Mesendoderm (in vitro differentiated cells): ENCODE measurements at places on chromosomes 4 and X.

GRCh38 chrX:8027827-8028226 lies 100.6 kb upstream of the PNPLA4 start:
- no peaks in the 10 kb centered on the region for H3K27me3 ChIP-seq
- H3K4me1 ChIP-seq: no peaks in the 10 kb centered on the region
- H3K36me3 ChIP-seq: no peaks in the 10 kb centered on the region

- peaks cover 59% of the 10 kb centered on the region for H3K27me3 ChIP-seq
- H3K4me3 ChIP-seq: peak overlapping the region; percentile 22
- no peaks in the 10 kb centered on the region for H3K36me3 ChIP-seq
- no peak overlapping the region for H3K27ac ChIP-seq
These were observed 13.9 kb upstream of the PRDM8 start for GRCh38 chr4:80183250-80184052.

GRCh38 chr4:177770776-177771175 lies 328.5 kb upstream of the AGA start:
- no peak overlapping the region for H3K27ac ChIP-seq
- H3K36me3 ChIP-seq: no peaks in the 10 kb centered on the region
- DNase-seq: no peak
- H3K27me3 ChIP-seq: no peaks in the 10 kb centered on the region
- H3K4me1 ChIP-seq: no peaks in the 10 kb centered on the region
- no peak overlapping the region for H3K4me3 ChIP-seq

DNA sequence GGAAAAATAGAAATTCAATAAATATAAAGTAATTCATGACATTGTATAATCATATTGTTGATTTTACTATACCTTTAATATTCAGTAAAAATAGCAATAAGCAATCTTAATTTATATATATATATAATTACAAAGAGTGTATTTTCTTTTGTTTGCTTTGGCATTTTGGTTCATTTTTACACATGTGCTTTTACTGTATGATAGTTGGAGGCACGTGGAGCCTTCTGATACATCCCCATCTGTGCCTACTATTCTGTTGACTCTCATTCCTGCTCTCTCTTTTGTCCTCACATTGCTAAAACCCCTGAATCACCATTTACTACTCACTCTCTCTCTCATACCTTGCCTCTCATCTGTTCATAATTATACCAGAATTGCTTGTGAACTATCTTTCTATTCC lies 106.4 kb upstream of the NDST4 start:
- no peaks in the 10 kb centered on the region for H3K4me1 ChIP-seq
- H3K4me3 ChIP-seq: no peak overlapping the region
- no peaks in the 10 kb centered on the region for H3K27me3 ChIP-seq

GRCh38 chr4:154616287-154616686 lies 3.8 kb upstream of the FGG start:
- no peaks in the 10 kb centered on the region for H3K27me3 ChIP-seq
- no peaks in the 10 kb centered on the region for H3K4me1 ChIP-seq
- no peak overlapping the region for H3K4me3 ChIP-seq
- no peaks in the 10 kb centered on the region for H3K36me3 ChIP-seq

DNA sequence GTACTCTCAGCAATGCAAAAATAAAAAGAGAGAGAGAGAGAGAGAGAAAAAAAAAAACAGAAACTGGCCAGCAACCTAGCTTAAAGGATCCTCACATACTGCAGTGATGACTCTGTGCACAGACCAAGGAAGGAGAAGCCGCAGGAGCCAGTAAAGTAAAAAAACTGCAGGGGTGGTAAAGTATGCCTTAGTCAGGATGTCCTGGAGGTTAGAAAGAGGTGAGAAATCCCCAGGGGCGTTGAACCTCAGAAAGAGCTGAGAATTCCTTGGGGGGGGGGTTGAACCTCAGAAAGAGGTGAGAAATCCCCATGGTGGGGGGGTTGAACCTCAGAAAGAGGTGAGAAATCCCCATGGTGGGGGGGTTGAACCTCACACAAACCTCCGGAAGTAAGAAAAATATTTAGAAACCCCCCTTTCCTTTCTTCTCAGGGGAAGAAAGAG lies 48.0 kb downstream of the MAGEA9 start:
- DNase-seq: peak; percentile 92
- H3K4me1 ChIP-seq: no peaks in the 10 kb centered on the region
- peak overlapping the region; percentile 96 for H3K27ac ChIP-seq

- H3K4me1 ChIP-seq: no peaks in the 10 kb centered on the region
- H3K27ac ChIP-seq: no peak overlapping the region
- H3K4me3 ChIP-seq: no peak overlapping the region
- no peak for DNase-seq
- no peaks in the 10 kb centered on the region for H3K36me3 ChIP-seq
- no peaks in the 10 kb centered on the region for H3K27me3 ChIP-seq
These were observed 50.3 kb upstream of the OTUD4 start for GRCh38 chr4:145230726-145231125.

- H3K4me3 ChIP-seq: no peak overlapping the region
- H3K27ac ChIP-seq: no peak overlapping the region
- H3K27me3 ChIP-seq: no peaks in the 10 kb centered on the region
- no peaks in the 10 kb centered on the region for H3K36me3 ChIP-seq
These were observed 8.4 kb downstream of the EMCN start for GRCh38 chr4:100509386-100509785.

DNA sequence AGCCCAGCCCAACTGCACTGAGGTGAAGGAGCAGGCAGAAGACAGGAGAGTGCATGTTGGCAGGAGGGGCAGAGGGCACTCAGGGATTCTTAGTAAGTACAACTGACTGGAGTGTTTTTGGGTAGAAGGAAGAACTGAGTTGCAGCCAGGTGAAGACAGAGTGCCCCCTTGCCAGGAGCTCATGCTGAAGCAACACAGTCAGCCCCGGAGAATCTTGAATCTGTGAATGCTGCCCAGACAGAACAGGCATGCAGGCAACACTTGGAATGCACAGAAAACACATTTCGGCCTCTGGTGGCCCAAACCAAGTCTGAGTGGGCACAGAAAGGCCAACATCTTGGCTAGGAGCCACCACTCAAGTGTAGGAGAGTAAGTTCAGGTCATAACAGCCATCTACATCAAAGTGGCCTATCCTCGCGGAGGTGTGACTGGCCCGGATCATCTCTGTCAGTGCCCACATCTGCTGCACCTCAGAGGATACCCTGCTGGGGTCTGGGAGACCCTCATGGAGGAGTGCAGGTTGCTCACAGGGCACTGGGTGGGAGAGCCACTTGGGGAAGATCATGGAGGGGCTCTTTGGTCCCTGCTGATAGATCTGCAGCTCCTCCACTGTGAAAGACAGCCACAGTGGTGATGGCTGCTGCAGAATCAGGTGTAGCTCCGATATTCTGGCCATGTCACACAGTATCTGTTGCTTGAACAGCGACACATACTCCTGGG lies 40.4 kb downstream of the USP11 start:
- no peaks in the 10 kb centered on the region for H3K36me3 ChIP-seq
- H3K4me3 ChIP-seq: no peak overlapping the region
- H3K27me3 ChIP-seq: no peaks in the 10 kb centered on the region

DNA sequence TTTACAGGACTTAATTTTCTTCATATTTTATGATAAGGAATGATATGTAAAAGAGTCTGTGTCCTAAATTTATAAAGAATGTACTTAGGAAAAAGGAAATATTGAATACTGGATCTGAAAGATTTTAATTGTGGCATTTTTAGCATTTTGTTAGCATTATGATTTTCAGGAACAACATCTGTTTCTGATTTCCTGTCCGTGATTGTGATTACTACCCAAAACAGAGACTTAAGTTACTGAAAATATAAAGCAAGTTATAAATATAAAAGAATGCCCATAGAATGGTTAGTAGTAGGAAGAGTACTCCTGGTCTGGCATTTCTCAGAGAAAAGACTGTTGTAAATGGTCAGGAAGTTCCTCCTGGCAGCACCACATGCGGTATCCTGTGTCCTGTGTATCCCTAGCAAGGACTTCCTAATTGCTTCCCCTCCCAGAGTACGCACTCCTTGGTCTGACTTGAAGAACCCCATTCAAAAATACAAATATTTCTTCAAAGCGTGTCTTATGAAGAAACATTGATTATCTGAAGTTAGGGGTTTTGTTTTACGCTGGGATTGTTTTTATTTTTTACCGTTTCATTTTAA lies 88.9 kb downstream of the RS1 start:
- peak; percentile 19 for DNase-seq
- H3K4me1 ChIP-seq: no peaks in the 10 kb centered on the region
- H3K27ac ChIP-seq: no peak overlapping the region

GRCh38 chr4:165668694-165669093 lies 204.3 kb upstream of the TLL1 start:
- DNase-seq: peak; percentile 96
- H3K4me3 ChIP-seq: no peak overlapping the region
- peaks cover 2% of the 10 kb centered on the region for H3K4me1 ChIP-seq
- no peaks in the 10 kb centered on the region for H3K36me3 ChIP-seq

GRCh38 chr4:23097251-23097650 lies 404.5 kb downstream of the GBA3 start:
- H3K36me3 ChIP-seq: no peaks in the 10 kb centered on the region
- H3K27me3 ChIP-seq: no peaks in the 10 kb centered on the region
- DNase-seq: no peak
- no peak overlapping the region for H3K27ac ChIP-seq

DNA sequence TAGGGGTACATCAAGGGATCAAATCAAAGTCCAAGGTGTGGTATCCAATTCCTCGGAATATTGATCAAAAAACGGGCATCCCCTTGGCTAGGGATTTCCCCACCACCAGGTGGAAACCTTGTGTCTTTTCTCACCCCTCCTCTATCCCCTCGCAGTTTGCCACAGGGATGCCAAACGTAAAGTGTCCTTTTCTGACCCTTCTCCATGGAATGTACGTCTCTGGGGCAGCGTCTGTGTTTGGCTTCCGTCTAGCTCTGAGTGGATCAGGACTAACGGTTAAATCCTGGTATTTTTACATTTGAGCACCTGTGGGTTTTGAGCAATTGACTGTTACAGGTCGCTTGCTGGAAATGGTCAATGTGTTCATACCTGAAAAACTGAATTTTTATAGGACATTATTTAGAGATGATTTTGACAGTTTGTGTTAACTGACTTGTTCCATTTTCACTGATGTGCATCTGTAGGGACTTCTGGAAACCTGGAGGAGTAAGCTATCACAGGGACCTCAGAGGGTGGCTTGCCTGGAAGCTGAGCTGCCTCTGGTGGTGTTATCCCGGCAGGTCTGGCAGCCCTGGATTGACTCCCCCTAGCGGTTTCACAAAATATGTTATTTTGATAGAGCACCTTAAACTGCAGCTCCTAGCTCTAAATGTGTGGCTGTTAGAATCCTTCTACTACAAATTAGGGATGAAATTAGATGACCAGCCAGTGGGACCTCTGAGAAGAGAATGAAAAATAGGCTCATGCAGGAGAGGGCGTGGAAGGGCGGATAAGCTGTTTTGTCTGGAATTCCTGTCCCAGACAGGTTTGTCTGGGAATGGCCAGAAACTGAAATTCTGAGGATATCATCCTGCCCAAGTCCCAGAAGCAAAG lies 8.8 kb upstream of the MGST2 start:
- H3K27ac ChIP-seq: no peak overlapping the region
- H3K4me1 ChIP-seq: peaks cover 7% of the 10 kb centered on the region
- H3K36me3 ChIP-seq: no peaks in the 10 kb centered on the region
- DNase-seq: peak; percentile 89
